ENCODE measurements at places on chromosomes 3 and 15. TPM values are rescaled to one million over a fixed set of nuclear protein-coding genes. Genes with fewer than 3 reads are reported as not detected.
A peak's percentile ranks its signal among the peaks of the same experiment; 100 is the strongest.

ARPP21 gene
- not detected for total RNA-seq

KBTBD12 gene
- 1.2 TPM for total RNA-seq

LRRN1 gene
- total RNA-seq, result 3.3 TPM

ARGFX gene
- not detected for total RNA-seq

NR2C2 gene
- 42.2 TPM for total RNA-seq

ERC2 gene
- total RNA-seq, result 6.2 TPM

GRCh38 chr15:60745469-60746061 lies 266.6 kb upstream of the ICE2 start:
- no peak for DNase-seq

DNA sequence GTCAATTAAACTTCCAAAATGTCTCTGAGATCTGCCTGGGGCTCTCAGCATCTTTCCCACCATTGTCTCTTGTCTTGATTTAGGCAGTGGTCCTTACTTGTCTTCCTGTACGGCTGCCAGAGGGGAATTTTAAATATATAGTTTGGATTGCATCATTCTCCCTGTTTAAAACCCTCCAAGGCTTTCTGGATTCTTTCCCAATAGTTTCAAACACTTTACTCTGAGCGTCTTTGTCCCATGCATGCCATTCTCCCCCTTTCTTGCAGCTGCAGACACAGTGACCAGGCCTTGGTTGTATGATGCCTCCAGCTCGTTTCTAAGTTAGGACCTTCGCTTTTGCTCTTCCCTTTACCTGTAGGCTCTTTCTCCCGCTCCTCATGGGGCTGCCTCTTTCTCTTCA lies 323.3 kb upstream of the CTNNB1 start:
- no peak for DNase-seq

DNA sequence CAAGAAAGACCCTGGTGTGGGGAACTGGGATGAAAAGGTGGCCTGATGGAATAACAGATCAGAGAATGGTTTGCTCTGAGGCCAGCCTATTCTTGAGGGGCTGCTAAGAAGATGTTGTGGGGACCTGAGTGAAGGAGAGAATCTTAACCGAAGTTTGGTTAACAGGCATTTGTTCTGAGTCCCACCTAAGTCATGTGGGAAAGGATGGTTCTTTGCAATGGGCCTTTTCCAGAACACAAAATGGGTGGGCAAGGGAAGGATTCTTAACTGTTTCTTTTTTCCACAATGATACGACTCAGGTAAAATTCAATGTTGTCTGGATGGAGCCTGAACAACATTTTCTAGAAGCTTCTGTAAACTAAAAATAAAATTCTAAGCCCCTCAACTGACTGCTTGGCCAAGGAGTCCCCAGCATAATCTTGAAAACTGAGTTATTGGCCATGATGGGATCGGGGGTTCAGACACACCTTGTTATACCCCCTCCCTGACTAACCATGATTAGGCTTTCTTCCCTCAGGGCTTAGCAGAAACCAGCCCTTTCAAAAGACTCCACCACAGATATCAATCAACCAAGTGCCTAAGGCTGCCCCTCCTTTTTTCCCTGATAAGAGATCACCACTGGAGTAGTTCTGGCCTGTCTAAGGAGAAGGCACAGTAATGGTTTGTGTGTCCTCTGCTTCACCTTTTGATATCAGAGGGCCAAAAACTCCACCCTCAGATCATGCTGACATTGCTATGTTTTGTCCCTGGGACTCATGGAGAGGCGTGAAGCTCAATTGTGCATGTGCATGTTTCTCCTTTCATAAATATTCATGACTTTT lies 30.1 kb downstream of the SCN11A start:
- no peak for DNase-seq

DNA sequence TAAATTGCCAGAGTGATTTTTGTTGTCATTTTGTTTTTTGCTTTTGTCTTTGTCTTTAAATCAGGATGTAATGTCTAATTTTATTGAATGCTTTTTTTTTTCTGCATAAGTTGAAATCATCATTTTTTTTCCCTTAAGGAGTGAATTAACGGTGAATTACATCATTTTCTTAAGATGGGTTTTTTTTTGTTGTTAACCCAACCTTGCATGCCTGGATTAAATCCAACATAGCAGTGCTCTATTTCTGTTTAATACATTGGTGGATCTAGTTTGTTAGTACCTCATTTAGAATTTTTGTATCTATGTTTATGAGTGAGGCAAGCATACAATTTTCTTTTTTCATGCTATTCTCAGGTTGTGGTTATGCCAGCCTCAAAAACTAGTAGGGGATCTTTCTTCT lies 186.4 kb upstream of the TMC3 start:
- DNase-seq, result no peak

DNA sequence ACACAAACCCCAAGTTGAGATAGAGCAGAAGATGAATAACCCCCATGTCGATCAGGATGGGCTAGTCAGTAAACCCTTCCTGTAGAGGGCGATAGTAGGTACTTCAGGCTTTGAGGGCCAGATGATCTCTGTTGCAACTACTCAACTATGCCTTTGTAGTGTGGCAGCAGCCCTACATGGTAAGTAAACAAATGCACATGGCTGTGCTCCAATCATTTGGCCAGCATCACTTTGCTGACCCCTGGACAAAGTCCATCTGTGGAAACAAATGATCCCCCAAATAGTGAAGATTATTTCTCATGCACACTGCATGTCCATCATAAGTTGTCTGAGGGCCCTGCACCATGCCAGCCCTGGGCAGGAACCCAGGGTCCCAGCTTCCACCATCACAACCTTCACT lies 402.2 kb upstream of the PROK2 start:
- no peak for DNase-seq

DNA sequence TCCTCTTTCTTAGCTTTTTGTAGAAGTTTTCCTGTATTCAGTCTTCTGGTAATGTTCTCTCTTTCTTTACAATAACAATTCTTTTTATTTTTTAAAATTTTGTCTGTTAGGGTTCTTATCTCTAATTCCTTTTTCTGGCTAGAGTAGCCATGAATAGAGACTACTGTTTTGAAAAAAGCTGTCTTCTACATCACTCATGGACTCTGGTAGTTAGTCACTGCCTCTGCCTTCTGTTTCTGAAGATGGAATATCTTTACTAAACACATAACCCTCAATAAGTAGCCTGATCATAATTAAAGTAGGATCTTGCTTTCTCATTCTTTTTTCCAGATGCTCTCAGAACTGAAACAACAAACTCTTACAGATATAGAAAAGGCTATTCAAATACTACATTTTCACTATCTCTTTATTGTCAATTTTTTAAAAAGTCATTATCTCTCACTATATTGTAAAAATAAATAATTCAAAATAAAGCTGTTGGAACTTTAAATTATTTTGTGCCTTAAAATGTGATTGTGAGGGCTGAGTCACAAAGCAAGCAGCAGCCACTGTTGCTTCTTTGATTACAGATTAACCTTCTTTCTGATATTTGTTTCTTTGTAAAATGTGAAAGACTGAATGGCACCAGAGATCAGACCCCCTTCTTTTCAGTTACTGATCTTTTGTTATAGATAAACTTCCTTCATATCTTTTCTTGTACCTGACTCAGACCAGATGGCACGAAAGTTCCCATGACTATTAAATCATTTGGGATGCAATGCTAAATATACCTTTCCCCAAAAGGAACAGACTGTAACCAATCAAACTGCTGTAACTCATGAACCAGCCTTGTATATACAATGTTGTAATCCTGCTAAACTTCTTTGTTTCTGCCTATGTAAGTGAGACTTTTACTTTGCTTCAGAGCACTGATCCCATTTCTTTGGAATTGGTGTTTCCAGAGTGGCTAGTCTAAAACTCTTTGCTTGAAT lies 1159.5 kb downstream of the IGSF11 start:
- peak; percentile 77 for DNase-seq

GRCh38 chr3:119639494-119640350 lies 20.7 kb downstream of the POPDC2 start:
- no peak for DNase-seq

GRCh38 chr3:149968216-149968615 lies 2.5 kb downstream of the PFN2 start:
- peak; percentile 69 for DNase-seq

GRCh38 chr3:149767720-149768119 lies 15.4 kb upstream of the COMMD2 start:
- DNase-seq, result no peak

GRCh38 chr3:47520756-47521155 lies 7.2 kb upstream of the ELP6 start:
- no peak for DNase-seq

DNA sequence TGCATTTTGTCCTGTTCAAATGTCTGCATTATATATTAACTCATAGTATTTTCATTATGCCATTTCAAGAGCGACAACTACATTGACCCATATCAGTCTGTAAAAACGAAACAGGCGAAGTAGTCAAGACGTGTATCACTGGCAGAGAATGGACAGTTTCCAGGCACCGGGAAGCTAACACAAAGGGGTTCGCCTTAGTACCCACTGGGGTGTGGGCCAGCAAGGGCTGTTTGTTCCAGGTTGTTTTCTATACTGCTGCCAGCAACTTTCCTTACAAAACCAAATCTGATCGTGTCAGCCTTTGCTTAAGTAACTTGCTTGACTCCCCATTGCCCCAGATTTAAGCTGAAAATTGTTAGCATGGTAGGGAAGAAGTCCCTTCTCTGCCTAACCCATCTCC lies 87.1 kb downstream of the CGNL1 start:
- no peak for DNase-seq

GRCh38 chr3:152469248-152470025 lies 200.7 kb downstream of the MBNL1 start:
- no peak for DNase-seq

DNA sequence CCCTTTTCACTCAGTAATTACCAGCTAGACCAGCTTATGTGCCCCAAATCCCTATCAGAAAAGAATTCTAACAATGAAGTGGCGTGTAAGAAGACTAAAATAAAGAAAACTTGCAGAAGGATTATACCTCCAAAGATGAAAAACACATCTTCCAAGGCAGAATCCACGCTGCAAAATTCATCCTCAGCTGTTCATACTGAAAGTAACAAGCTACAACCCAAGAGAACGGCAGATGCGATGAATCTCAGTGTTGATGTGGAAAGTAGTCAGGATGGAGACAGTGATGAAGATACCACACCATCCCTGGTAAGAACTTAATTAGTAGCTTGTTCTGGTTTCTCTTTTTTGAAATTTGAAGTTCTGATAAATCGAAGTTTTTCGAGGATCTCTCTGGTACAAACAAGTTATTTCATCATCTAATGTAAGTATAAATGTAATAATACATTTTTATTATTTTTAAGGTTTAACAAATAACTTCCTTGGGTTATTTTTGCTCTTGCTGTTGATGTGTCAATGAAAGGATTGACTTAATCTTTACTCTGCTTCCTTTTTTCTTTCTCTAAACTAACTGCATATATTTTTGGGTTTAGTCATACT lies 1.4 kb downstream of the WDR76 start:
- DNase-seq, result no peak

GRCh38 chr3:128548426-128549282 lies 55.7 kb upstream of the GATA2 start:
- peak; percentile 54 for DNase-seq

DNA sequence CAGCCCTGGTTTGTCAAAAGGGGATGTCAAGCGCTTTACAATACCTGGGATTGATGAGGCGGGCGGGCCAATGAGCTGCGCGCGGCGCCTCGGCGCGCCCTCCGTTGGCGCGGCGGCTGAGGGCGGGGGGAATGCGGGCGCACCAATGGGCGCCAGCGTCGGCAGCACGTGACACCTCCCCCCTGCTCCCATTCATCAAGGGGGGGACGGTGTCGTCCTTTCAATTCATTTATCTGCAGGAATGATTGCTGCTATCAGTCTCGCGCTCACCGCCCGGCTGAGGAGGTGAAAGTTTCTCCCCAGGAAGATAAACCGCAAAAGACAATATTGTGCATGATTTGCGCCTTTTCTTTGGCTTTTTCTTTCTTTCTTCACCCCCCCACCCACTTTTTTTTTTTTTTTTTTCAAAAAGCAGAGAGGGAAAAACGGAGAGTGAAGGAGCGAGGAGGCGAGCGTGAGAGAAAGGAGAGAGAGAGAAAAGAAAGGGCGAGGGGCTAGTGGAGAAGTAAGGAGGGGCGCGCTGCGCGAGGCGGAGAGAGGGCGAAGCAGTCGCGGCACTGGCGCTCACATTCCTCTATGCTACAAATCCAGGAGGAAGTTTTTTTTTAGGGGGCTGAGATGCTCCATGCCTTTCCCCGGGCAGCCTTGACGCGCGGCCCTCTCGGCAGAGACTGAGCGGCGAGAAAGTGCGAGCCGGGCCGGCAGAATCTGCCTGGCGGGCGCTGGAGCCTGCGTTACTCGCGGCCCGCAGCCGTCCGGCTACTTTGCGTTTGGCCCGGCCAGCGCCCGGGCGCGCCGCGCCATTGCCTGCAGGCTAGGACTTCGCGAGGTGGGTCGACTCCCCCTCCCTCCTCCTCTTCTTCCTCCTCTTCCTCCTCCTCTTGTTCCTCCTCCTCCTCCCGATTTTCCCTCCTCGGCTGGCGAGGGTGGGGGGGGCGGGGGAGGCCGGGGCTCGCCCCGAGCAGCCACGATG lies at the start of gene ZIC1:
TSS of gene ZIC1 (plus strand) at position 223 of the 973 bp plus-strand sequence. CDS start at position 971, 748 bp downstream.
- no peak for DNase-seq

DNA sequence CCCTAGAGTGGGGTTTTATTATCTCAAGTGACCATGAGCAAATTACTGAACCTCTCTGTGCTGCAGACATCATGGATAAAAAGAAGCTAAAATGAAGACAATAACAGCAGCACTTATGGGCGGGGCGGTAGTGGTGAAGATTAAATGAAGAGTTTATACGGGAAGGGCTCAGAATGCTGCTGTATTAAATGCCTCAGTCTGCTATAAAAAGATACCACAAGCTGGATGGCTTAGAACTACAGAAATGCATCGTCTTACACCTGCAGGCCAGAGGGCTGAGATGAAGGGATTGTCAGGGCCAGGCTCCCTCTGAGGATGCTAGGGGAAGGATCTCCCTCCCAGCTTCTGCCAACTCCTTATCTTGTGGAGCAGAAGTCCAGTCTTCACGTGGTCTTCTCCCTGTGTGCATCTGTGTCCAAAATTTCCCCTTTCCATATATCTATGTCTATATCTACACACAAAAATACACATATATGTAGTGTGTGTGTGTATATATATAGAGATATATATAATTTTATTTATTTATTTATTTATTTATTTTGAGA lies 2.9 kb downstream of the ALG1L2 start:
- DNase-seq, result no peak

DNA sequence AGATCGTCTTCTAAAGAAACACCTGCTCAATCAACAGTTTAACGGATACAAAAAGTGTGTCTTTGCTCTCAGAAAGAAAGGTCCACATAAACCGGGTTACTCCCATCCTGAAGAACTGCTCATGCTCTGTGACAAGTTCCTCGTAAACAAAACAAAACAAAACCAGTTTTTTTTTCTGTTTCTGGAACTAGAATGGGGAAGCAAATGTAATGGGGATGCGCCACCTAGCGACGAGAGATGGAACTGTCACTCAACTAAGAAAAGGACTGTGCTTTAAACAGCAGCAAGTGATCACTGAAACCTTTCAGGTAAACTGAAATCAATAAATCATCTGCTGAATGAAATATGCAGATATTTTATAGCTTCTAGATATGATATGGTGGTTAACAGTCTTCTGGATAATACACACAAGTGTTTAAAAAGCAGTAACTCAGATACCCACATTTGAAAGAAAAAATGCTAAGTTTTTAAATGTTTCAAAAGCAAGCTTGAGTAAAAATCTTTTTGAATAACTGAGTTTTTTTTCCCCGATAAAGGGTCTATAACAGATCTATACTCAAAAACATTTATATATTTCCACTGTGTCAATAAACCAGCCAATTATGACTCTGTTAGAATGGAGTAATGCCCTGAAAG lies 10.9 kb downstream of the TM2D3 start:
- DNase-seq, result peak; percentile 75

GRCh38 chr3:190155752-190156151 lies 35.1 kb upstream of the P3H2 start:
- peak; percentile 4 for DNase-seq

All from renal cortical epithelial cell (primary cell).